Smooth muscle cell of trachea (primary cell): ENCODE measurements at places on chromosomes 12 and 14. TPM values are rescaled to one million over a fixed set of nuclear protein-coding genes. Genes with fewer than 3 reads are reported as not detected.

CLEC4E gene
- total RNA-seq: not detected in 2 replicates

OTOGL gene
- total RNA-seq: under 0.01 and 0.29 TPM in 2 replicates

CDH24 gene
- 4.7 and 13.6 TPM in 2 replicates for total RNA-seq

CELA1 gene
- not detected in 2 replicates for total RNA-seq

RERG gene
- not detected in 2 replicates for total RNA-seq

CCDC198 gene
- not detected in 2 replicates for total RNA-seq

DBX2 gene
- not detected in 2 replicates for total RNA-seq

SSPN gene
- total RNA-seq: 10.9 and 15.1 TPM in 2 replicates

MFAP5 gene
- 12.5 and 14.9 TPM in 2 replicates for total RNA-seq

B3GNT4 gene
- 0.33 TPM in 1 of 2 replicates, not detected in the other for total RNA-seq

R3HDM2 gene
- 15.7 and 23.7 TPM in 2 replicates for total RNA-seq

TNFAIP2 gene
- 64.1 and 190 TPM in 2 replicates for total RNA-seq

PPP4R4 gene
- 0.44 and 2.8 TPM in 2 replicates for total RNA-seq

AQP2 gene
- not detected in 2 replicates for total RNA-seq

C12orf42 gene
- total RNA-seq: not detected in 2 replicates

OAS2 gene
- 2.9 and 3.3 TPM in 2 replicates for total RNA-seq

TMBIM4 gene
- total RNA-seq: 65.8 and 122 TPM in 2 replicates

PPM1H gene
- 0.29 and 0.66 TPM in 2 replicates for total RNA-seq

VRTN gene
- not detected in 2 replicates for total RNA-seq

COX6A1 gene
- total RNA-seq: 593 and 630 TPM in 2 replicates

ANKLE2 gene
- 54.6 and 61.2 TPM in 2 replicates for total RNA-seq

PSMA6 gene
- 186 and 296 TPM in 2 replicates for total RNA-seq
